ENCODE measurements at places on chromosomes 12 and 14. TPM values are rescaled to one million over a fixed set of nuclear protein-coding genes. Genes with fewer than 3 reads are reported as not detected.

The PLD4 gene
- total RNA-seq, result 0.10 TPM

The AKAP3 gene
- total RNA-seq, result 4.2 TPM

DNA sequence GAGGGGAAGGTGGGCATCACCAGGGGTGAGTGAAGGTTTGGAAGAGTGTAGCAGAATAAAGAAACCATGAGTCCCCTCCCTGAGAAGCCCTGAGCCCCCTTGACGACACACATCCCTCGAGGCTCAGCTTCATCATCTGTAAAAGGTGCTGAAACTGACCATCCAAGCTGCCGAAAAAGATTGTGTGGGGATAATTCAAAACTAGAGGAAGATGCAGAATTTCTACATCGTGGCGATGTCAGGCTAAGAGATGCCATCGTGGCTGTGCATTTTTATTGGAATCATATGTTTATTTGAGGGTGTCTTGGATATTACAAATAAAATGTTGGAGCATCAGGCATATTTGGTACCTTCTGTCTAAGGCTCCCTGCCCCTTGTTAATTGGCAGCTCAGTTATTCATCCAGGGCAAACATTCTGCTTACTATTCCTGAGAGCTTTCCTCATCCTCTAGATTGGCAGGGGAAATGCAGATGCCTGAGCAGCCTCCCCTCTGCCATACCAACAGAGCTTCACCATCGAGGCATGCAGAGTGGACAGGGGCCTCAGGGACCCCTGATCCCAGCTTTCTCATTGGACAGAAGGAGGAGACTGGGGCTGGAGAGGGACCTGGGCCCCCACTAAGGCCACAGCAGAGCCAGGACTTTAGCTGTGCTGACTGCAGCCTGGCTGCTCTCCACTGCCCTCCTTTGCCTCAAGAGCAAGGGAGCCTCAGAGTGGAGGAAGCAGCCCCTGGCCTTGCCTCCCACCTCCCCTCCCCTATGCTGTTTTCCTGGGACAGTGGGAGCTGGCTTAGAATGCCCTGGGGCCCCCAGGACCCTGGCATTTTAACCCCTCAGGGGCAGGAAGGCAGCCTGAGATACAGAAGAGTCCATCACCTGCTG is 7.0 kb downstream of the SERPINA1 start:
- no peak for DNase-seq

- no peak for DNase-seq
These were observed 650 bp downstream of the GALC start for GRCh38 chr14:87992346-87992717.

DNA sequence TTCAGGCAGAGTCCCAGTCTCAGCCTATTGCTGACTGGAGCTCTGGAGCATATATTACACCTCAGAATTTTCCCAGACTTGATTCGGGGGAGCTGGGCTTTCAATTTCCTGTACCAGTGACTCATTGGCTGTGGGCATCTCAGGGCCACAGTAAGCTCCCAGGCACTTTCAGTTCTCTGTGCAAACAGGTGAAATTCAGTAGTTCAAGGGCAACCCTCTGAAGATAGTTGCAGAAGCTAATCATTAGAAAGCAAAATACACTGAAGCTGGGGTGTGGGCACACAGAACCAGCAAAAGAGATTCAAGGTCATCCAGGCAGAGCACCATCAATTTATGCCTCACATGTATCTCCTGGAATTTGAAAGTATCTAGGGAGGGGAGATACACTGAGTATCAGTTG is 8.1 kb upstream of the NIN start:
- DNase-seq, result no peak

The BATF gene
- not detected for total RNA-seq

DNA sequence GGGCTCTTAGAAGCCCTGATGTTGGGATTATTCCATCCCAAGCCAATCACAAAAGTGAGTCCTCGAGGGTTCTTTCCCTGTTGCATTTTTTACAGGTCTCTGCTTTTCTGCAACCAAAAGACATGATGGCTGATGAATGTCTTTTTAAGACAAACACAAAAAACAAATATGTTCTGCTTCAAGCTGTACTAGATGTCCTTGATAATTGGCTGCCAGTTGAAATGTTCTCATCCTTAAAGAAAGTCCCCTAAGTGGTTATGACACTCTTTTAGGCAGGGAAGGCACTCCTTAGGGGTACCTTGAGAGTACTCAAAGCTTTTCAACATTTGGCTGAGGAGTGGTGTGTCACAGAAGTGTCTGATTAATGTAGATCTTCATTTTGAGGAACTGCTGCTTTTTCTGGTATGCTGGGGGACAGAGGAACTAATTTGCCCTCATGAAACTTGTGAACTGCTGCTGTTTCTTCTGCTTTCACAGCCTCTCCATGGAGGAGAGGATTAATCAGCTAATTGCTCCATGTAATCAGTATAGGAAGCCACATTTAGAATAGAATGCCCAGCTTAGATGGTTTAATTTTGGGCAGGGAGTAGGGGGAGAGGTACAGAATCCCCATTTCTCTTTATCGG is 22.8 kb upstream of the IGF1 start:
- DNase-seq, result no peak

GRCh38 chr12:3950714-3951320 is 77.6 kb upstream of the PARP11 start:
- DNase-seq, result peak; percentile 22

DNA sequence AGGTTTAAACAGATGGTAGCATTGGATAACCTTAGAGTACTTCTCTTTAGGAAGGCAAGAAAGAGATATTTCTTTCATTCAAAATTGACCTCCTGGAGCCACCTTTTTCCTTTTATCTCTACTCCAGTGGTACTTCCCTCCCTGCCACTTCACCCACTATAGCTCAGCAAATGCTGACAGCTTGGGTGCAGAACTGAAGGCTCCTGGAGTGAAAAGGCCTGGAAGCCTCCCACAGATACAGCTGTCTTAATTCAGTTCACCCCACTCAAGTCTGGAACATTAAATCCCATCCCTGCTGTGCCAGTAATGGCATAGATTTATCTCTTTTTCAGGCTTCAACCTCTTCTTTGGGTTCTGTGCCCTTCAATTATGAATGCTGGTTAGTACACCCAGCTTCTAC is 140.3 kb downstream of the NEDD1 start:
- DNase-seq, result no peak

The CCDC177 gene
- total RNA-seq, result not detected

The TDRD9 gene
- 0.56 TPM for total RNA-seq

DNA sequence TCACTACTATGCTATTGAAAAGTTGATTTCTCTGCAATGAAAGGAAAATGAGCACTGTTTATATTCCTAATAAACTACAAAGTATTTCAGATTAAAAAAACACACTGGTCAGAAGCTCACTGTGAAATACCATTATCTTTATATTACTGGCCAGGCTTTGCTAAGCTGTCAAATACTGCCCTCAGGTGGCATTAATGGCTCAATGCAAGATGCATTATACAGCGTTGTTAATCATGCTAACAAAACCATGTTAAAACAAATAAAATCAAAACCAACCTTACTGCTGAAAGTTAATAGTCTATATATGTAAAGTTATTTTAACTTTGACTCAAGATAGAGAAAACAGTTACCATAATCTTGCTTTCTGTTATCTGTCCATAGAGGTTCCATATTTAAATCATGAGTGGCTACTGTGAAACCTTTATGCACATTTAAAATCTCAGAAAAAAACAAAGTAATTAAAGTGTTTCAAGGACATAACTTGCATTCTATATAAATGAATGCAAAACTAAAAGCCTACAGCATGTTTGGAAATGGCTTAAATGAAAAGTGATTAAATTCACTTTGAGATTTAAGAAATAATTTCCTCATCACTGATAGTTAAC is 121.7 kb downstream of the RALGAPA1 start:
- peak; percentile 50 for DNase-seq

The ZNF839 gene
- 6.2 TPM for total RNA-seq

The MIS18BP1 gene
- total RNA-seq, result 13.5 TPM

DNA sequence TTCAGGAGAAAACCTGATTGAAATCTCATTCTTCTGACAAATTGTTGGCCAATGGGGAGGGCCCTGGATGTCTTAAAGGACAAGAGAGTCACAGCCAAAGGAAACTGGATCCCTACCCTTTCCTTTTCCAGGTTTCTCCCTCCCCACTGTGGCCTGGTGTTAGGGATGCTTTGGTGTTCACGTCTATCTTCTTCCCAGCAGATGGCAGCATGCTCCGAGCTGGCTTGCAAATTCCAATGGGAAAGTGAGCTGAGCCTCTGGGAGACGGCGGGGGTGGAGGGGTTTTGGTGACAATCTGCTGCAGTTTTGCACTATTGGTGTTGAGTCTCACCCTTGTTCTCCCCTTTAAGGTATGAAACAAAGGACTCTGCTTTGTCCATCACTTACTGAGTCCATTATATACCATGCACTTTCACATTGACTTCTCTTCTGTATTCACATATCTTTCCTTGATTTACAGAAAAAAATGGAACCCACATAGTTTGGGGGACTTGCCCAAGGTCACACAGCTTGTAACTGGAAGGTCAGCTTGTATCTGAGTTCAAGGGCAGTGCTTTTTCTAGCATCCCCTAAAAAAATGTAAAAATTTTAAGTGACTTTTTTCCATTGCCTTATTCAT is 39.3 kb downstream of the CCDC177 start:
- peak; percentile 64 for DNase-seq

GRCh38 chr14:61281948-61282275 is 774 bp upstream of the TMEM30B start:
- DNase-seq, result no peak

DNA sequence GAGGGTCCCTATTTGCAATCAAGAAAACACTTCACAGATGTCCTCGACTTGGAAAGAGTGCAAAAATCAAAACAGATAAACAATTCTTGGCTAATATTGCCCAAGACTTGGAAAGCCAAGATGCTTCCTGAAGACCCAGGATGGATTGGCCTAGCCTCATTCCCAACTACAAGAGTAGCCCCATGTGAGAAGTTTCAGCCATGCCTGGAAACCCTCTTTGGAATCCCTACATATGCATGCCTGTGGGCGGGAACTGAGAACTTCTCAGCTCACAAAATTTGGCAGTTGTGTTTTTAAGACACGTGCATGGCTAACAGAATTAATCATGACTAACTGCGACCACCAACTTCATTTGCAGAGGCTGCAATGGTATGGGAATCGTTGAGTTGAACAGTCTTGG is 283.2 kb upstream of the TBX3 start:
- no peak for DNase-seq

GRCh38 chr12:131134523-131135310 is 181.0 kb downstream of the ADGRD1 start:
- no peak for DNase-seq

The ACSS3 gene
- total RNA-seq, result 5.8 TPM

The CCDC197 gene
- total RNA-seq, result not detected

- no peak for DNase-seq
These were observed 65.9 kb upstream of the CCDC198 start for GRCh38 chr14:57559576-57559975.

DNA sequence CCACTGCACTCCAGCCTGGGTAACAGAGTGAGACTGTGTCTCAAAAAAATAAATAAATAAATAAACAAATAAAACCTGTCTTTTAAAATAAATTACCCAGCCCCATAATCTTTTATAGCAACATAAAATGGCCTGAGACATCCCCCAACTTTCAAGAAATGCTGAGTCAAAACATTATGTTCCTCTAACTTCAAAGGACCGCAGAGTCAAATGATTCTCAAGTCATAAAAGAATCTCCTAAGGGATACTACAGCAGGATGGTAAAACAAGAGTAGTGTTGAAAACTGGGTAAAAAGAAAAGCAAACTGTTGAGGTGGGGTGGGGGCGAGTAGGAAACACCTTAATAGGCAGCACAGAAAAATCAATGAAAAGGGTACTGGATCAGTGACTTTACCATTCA is 9.5 kb downstream of the BLTP3B start:
- no peak for DNase-seq

DNA sequence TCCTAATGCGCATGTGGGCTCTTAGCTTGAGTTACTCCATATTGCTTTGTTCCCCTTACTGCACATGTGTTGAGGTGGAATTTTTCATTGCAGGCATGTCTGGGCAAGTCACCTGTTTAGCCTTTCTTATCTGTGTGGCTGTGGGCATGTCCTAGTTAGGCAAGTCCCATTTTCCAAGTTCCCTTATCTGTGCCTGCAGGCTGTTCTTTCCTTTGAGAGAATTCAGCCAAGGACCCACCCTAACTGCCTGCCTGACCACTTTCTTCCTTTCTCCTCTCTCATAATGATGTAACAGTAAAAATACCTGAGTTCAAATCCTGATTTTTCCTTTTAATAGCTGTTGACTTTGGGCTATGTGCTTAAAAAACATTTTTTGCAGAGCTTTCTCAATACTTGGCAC is 870.6 kb downstream of the NRXN3 start:
- no peak for DNase-seq

The CLEC4E gene
- total RNA-seq, result not detected

DNA sequence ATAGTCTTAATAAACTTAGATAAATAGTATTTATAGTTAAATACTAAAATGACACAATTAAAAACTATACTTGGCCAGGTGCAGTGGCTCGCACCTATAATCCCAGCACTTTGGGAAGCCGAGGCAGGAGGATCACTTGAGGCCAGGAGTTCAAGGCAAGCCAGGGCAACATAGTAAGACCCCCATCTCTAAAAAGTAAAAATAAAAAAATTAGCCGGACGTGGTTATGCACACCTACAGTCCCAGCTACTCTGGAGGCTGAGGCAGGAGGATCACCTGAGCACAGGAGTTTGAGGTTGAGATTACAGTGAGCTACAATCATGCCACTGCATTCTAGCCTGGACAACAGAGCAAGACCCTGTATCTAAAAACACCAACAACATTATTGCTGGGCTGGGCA is 16.0 kb downstream of the CINP start:
- DNase-seq, result no peak

The KRT77 gene
- not detected for total RNA-seq

GRCh38 chr14:68479247-68479646 is 313.6 kb downstream of the ZFP36L1 start:
- DNase-seq, result no peak

GRCh38 chr12:2295941-2296461 is 243.2 kb downstream of the CACNA1C start:
- peak; percentile 94 for DNase-seq

DNA sequence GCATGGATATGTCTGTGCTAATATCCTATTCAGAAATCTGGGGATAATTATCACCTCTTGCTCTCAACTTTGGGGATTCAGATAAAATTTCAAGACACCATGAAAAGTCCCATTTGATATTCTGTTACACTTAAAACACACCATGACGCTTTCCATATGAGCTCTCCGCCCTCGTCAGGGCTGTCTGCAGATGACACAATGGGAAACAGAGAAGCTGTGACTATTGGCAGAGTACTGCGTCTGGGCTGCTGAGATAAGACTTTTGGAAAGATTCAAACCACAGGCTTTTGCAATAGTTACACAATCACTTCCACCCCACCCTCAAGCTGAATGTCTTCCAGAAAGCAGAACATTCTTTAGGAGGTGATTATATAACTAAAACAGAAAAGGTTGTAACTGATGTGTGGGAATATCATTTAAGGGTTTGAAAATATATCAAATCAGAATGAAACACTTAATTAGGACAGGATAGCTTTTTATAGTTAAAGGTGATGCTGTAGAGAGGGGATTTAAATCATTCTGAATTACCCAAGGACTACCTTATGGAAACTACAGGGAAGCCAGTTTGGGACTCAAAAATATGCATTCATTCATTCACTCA is 75.3 kb upstream of the TMPO start:
- peak; percentile 58 for DNase-seq

Measured in myocyte (in vitro differentiated cells).